Stimulated activated CD8-positive, alpha-beta memory T cell treated with anti-CD3 and anti-CD28 coated beads, Interleukin-7, amount 100 ng/mL, for 1 hour (primary cell): ENCODE measurements at places on chromosomes 16 and 17.

DNA sequence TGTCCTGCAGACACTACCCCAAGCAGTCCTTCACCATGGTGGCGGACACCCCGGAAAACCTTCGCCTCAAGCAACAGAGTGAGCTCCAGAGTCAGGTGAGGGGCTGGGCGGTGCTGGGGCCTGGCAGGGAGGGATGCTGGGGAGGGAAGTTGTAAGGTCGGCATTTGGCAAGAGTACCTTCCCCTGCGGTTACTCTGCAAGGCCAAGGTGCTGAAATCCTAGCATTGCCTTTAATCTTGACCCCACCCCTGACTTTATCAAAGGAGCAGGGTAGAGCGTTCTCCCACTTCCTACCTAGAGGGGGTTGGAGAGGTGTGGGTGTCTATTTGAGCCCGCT, 20.5 kb downstream of the LASP1 start:
- no peak for DNase-seq

GRCh38 chr17:14341866-14342265, 41.0 kb downstream of the HS3ST3B1 start:
- DNase-seq = no peak

DNA sequence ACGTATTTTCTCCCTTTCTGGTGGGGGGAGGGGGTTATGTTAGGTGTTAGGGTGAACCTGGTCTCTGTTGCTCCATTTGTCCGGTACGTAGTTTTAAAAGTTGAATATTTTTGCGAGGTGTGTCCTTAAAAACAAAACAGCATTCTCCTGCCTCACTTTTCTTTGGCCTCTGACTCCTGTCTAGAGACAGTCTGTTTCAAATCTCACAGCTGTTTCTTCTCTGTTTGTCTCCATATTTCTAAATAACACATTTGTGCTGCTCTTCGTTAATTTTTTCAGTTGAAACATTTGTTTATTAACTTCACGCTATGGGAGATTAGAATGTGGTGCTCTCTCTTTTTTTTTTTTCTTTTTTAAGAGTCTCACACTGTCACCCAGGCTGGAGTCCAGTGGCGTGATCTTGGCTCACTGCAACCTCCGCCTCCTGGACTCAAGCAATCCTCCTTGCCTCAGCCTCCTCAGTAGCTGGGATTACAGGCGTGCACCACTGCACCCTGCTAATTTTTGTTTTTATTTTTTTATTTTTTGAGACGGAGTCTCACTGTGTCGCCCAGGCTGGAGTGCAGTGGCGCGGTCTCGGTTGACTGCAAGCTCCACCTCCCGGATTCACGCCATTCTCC, 31.7 kb downstream of the RPA1 start:
- DNase-seq = no peak

DNA sequence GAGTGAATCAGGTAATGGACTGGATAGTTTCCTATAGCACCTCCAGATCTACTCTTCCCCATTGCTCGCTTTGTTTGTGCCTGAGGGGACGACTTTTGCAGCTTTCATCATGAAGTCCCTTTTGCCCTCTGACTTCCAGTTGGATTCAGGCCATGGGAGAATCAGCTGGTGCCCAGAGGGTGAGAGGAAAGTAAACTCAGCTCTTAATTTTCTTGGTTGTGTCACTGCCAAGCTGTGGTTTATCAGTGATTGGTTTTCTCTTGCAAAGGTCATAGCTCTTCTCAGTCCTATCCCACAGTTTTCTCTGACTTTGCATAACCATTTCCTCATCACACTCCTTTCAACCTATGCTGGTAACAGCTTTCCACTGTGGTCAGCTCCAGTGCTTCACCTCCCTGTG, 200.1 kb downstream of the KCNJ2 start:
- DNase-seq = no peak

DNA sequence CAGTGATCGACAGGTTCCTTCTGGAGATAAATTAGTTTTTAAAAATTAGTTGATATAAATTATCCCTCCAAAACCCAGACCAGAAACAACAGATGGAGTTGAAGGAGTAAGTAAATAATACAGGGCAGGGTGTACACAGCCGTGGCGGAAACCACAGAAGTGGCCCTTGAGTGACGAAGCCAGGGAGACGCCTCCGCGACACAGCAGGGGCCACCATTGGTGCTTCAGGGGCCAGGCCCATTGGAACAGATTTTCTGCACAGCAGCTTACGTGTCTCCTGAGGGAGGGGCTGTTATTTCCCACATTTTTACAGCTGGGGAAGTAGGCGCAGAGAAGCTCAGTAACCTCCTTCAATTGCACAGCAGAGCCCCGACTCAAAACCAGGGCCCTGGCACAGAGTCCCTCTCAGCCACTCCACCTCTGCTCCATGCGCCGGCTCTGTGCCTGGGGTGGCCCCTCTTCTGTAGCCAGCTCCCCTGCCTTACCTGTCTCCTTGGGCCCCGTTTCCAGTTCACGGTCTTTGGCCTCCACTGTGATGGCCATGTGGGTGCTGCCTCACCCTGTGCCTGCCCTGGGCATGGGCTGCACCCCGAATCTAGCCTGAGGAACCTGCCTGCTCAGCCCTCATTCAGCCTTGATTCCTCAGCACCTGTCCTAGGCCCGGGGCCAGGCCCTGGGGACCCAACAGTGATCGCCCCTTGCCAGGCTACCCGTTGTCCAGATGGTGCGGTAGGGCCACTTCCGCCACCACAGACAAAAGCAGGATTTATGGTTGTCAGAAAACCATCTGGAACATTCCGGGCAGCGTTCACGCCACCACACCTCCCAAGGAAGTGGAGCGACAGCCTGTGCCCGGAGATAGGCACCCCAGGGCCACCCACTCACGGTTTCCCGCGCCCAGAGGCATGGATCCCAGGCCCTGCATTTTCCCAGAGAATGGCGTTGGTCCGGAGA, 128.5 kb upstream of the GSE1 start:
- DNase-seq = no peak

- DNase-seq = no peak
These were observed 16.3 kb upstream of the RNPS1 start for GRCh38 chr16:2284001-2284770.

- DNase-seq = no peak
These were observed 46.3 kb downstream of the PEMT start for GRCh38 chr17:17545031-17545820.

DNA sequence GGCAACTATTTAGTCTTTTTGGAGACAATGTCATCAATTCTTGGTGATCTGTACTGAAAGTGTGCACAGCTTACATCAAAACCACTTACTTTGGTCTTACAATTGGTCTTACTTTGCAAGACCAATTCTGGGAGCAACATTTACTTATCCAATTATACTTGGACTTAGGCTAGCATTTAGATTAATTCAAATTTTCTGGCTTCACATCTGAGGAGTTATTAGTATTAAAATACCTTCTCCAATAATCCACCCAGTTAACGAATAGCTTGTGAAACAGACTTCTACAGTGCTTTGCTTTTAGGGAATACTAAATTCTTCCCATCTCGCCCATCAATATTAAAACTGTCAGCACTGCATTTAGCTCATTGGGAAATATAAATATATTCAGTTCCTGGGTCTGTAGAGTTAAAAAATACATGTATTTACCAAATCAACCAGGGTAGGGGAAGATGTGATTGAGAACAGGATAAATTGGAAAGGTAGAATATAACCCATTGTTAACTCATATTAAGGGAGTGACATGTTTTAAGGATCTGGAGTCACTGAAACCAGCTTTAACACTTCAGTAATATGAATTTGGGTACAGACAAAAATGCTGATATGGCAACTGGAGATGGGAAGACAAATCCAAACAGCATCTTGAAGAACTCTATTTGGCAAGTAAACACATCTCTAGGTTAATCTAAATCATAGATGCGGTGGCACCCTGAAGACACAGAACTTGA, 9.2 kb upstream of the VEZF1 start:
- no peak for DNase-seq

- DNase-seq = no peak
These were observed 8.3 kb upstream of the LPCAT2 start for GRCh38 chr16:55500530-55501011.

DNA sequence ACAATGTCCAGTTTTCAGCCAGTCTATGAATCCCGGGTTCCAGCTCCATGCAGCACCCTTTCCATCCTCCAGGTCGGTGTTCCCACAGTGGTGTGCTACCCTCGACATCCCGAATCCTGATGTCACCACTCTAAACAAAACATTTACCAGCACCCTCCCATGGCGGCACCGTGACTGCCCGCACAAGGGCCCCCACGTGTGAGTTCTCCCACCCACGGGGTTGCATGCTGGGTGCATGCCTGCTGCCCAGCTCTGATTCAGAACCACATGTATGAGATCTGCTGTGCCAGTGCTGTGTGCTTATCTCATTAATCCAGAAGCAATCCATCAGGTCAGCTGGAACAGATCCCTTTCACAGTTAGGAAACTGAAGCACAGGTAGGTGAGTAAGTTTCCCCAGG, 57.4 kb downstream of the C16orf78 start:
- no peak for DNase-seq

GRCh38 chr16:23132775-23133463, 16.3 kb downstream of the USP31 start:
- no peak for DNase-seq

DNA sequence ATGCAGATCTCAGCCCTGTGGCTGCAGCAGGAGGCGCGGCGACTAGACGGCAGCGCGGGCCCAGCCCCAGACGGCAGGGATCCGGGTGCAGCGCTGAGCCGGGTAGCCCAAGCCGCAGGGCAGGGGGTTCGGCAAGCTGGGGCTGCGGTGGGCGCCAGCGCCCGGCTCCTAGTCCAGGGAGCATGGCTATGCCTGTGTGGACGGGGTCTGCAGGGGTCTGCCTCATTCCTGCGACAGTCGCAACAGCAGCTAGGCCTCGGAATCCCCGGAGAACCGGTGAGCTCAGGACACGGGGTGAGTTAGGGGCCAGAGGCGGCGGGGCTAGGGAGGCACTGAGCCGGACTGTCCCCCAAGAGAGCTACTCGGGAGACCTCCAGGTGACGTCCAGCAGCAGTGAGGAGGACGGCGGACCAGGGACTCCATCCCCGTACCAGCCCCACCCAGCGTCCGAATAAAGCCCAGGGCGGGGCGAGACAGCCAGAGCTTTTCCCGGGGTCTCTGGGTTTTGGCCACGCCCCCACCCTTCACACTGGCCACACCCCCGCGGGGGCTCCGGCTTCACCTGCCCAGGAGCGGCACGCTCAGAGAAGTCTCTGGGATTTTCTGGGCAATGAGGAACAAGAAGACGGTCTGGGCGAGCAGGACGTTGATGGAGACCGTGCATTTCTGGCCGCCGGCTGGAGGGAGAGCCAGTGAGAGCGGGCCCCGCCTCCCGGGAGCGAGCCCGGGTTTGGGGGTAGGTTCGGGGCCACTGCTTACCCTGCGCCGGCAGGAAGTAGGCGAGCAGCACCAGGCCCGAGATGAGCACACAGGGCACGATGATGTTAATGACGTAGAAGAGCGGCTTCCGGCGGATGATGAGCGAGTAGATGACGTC, 1.1 kb downstream of the C17orf107 start:
- no peak for DNase-seq

- DNase-seq = no peak
These were observed 10.8 kb upstream of the HASPIN start for GRCh38 chr17:3712811-3713463.

- peak; percentile 56 for DNase-seq
These were observed 29.1 kb upstream of the ITGA3 start for GRCh38 chr17:50026837-50027171.

GRCh38 chr17:732902-733720, 715 bp downstream of the TLCD3A start:
- DNase-seq = no peak

GRCh38 chr16:55641430-55642056, 14.2 kb upstream of the SLC6A2 start:
- no peak for DNase-seq
